ENCODE measurements at places on chromosomes 12 and 14.

DNA sequence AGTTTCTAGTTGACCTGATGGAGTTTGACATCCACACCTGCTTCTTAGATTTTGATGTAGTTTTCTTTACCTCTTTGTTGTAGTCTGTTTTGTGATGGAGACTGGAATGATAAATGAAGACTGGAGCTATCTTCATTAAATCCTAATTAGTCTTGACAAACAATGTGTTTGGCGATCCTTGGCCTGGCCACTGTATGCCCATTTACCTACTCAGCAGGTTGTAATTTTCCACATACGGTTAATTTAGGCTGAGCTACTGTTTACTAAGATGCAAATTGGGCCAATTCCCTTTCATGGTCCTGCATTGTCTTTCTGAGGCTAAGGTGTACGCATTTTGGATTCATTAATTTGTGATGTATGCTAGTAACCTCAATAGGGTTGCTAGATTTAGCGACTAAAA is at the start of gene TAS2R7:
Gene TAS2R7, minus strand, starts transcription at position 41 of the 400 bp plus-strand sequence. CDS start 57 bp downstream, outside the sequence.
- no peak for DNase-seq

- DNase-seq: no peak
These were observed 21.9 kb downstream of the BHLHE41 start for GRCh38 chr12:26102953-26103352.

DNA sequence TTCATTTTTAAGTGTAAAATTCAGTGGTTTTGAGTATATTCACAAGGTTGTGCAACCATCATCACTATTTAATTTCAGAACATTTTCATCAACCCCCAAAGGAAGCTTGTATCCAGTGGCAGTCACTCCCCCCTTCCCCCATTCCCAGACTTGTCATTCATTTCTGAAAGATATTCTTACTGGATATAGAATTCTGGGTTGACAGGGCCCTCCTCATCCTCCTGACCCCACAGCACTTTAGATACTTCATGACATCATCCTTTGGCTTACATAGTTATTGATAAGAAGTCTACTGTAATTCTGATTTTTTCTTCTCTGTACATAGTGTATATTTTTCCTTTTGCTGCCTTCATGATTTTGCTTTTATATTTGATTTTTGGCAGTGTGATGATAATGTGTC is 8.8 kb upstream of the ADGRD1 start:
- DNase-seq: no peak

GRCh38 chr12:121632069-121632970 is 6.0 kb downstream of the ORAI1 start:
- no peak for DNase-seq

- DNase-seq: no peak
These were observed 33.9 kb downstream of the DNAL1 start for GRCh38 chr14:73678698-73679097.

- DNase-seq: no peak
These were observed 24.2 kb downstream of the SH2B3 start for GRCh38 chr12:111429828-111430432.

DNA sequence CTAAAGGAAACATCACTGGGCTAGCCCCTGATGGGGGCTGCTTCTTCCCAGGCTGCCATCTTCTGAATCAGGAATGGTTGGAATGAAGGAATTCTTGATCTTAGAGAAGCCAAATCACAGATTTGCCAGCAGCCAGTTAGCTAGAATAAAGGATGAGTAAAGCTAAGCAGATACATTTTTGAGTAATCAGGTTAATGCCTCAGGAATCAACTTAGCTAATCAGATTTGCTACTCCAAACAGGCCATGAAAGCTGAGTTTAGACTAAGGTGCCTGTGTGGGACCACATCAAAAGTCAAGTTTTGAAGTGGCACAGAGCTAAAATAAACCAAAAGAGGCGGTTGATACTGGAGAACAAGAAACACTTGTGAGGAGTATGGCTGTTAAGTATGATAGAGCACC is 28.8 kb upstream of the LMO3 start:
- DNase-seq: no peak

DNA sequence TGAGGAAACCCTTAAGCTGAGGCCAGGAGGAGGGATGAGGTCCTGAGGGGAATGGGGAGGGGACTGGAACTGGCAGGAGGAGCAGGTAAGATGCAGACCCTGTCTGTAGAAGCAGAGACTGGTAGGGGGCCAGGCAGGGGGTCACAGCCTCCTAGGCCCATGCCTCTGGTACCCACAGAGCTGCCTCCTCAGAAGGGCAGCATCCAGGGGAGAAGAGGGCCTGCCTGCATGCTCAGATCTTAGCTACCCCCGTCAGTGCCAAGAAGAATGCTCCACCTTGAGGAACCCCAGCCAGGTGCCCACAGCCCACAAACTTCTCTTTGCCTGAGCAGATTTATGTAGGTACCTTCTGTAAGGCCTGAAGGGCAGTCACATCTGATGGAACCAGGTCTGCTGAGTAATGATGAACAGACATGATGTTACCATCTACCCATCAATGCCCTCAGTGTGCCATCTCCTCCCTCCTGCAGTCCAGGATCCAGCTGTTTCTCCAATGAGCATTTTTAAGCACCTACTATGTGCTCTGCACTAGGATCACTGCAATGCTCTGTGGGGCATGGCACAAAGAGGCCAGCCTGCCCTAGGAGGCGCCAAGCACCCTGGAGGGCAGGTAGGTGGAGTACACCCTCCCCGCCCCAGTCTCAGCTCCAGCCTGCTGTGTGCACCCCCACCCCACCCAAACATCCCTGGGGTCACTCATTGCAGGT is 24.8 kb upstream of the ZFP36L1 start:
- DNase-seq: no peak

- DNase-seq: no peak
These were observed 9.8 kb upstream of the PCNX1 start for GRCh38 chr14:70897464-70897863.

- no peak for DNase-seq
These were observed 113.1 kb downstream of the TTC6 start for GRCh38 chr14:37708481-37708880.

- no peak for DNase-seq
These were observed 89.7 kb upstream of the CPM start for GRCh38 chr12:69022674-69023073.

- DNase-seq: no peak
These were observed 35.0 kb downstream of the GIT2 start for GRCh38 chr12:109961201-109961600.

- DNase-seq: no peak
These were observed 269.5 kb downstream of the PAWR start for GRCh38 chr12:79421236-79421740.

DNA sequence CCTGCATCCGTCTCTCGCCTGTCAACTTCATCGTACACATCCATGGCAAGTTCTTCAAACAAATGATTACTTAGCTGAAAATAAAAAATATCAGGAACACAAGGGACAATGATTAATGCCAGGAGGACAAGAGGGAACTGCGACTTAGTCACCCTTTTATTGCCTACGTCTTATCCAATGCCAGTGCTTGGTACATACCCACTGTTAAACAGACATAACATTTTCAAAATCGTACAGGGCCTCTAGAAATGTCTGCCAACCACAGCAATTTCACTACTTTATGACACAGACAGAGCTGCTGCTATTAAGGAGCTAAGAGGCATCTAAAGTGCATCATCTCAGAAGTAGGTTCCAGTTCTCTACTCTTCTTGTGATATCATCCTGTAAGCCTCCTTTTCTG is 34.6 kb downstream of the GIT2 start:
- DNase-seq: no peak

DNA sequence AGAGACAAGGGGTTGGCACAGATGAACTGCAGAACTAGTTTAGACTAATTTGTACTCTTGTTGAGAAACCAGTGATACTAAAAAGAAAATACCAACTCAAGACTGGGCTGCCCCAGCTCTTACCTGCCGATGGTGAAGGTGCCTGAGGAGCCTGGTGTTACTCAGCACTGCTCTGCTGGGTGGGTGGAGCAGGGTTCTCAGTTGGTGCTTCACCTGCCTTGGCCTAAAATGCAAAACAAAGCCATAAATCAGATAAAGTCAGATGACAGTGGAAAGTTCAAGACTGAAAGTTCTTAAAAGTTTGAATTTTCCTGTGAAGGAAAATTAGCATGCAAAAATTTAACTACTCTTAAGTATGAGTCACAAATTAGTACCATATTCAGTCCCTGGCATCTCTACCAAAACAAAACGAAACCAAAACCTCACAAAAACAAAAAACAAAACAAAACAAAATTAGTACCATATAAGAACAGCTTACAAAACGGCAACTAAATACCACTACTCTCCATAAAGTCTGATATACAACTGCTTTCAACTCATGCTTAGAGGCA is 21.9 kb downstream of the YBX3 start:
- DNase-seq: no peak

GRCh38 chr12:4388662-4389061 is 9.2 kb upstream of the FGF23 start:
- no peak for DNase-seq

GRCh38 chr12:34406228-34406995 is 384.1 kb downstream of the ALG10 start:
- no peak for DNase-seq

GRCh38 chr14:76769636-76770292 is 8.5 kb downstream of the VASH1 start:
- DNase-seq: no peak

- no peak for DNase-seq
These were observed 176.3 kb upstream of the PARP11 start for GRCh38 chr12:4049298-4050080.

DNA sequence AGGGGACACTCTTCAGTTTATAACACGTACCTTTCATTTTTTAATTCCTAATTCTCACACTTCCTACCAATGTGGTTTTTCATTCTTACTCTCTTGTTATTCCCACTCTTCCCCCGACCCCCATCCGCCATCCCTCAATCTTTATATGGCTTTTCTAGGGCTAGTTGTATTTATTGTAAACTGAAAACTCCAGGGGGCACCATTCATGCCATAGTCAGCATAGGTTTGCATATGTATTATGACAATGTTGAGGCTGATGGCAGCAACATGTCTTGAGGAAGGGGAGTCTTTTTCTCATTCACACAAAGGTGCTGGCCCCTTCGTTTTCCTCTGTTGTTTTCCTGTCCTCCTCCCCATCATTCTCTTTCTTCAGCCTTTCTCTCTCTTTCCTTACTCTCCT is 27.7 kb upstream of the LTA4H start:
- no peak for DNase-seq

DNA sequence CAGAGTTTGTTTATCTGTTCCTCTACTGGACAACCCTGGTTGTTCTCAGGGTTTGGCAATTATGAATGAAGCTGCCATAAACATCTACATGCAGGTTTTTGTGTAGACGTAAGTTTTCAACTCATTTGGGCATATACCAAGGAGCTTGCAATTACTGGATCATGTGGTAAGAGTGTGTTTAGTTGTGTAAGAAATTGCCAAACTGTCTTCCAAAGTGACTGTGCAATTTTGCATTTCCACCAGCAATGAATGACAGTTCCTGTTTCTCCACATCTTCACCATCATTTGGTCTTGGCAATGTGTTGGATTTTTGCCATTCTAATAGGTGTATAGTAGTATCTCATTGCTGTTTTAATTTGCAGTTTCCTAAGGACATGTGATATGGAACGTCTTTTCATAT is 39.8 kb upstream of the FBXO33 start:
- DNase-seq: no peak

GRCh38 chr14:73258845-73259611 is 21.7 kb downstream of the PAPLN start:
- no peak for DNase-seq

- DNase-seq: no peak
These were observed 54.9 kb upstream of the MDGA2 start for GRCh38 chr14:47730296-47730695.

DNA sequence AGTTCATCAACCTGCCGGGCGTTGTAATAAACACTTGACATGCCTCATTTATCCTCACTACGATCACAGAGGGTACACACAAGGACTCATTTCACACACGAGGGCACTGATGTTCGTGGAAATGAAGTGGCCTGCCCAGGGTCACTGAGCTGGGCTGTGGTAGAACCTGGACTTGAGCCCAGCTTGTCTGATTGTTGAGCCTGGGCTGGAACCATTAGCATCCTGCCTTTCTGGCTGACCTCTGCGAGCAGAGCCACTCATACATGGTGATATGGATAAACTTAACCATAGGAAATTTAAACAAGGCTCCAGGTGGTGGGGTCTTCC is 16.6 kb upstream of the JDP2 start:
- peak; percentile 99 for DNase-seq

DNA sequence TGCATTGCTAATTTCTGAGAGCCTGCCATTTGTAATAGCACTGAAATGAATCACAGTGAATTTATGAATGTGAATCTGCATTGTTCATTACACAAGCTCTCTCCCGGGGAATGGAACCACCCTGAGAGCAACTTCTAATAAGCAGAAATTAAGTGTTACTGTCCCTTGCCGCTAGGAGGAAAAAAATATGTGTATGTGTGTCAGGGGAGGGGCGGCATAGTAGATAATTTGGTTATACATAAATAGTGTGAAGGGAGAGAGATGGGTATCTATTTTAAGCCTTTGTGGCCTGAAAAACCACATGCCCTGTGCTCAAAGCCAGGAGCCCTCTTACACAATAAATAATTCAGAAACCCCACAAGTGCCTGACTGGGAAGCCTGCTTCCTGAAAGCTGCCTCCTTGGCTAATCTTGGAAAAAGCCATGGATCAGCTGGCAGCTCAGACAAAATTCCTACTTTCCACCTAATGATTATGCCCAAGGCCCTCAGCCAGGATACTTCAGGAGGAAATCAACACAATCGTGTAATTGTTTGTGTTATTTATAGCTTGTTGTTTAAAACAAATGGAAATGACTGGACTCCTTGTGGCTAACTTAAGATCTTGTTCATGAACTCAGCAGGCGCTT is 366.2 kb upstream of the KITLG start:
- DNase-seq: peak; percentile 69

GRCh38 chr14:76761136-76761959 is at the start of gene VASH1:
TSS of gene VASH1 (plus strand) at chr14:76761468. CDS start at chr14:76762822, 1,354 bp downstream.
- peak; percentile 70 for DNase-seq

DNA sequence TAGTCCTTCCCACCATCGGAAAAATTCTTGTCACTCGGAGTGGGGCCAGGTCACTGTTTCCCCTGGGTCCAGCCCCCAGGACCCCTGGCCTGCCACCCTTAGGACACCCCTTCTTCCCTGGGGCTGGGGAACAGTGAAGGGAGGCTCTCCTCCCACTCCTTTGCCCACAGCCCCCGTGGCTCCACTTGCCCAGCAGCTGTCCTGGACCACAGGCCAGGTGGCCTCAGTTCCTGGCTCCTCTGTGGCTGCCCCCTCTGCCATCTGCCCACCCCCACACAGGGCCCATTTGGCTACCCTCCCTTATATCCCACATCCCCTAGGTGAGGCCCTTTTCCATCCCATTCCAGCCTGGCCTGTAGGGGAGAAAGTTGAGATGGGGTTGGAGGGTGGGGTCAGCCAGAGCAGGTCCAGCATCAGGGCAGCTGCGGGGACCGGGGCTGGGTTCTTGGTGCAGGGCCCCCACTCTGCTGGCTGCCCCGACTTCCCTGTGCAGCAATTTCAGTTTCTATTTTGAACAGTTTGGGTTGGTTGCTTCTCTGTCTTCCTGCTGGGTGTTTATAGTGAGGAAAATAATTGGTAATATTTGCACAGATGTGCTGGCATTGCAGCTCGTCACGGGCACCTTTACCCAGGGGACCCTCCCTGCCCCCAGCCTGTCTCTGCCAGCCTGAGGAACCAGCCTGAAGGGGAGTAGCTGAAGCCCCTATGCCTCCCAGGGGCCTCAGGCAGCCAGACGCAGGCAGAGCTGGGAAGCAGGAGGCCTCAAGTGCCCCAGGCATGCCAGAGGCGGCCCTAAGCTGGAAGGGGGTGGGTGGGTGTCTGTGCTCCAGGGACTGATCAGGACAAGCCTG is 23.4 kb downstream of the SYNDIG1L start:
- no peak for DNase-seq
